ENCODE measurements at places on chromosomes 3 and 15.

GRCh38 chr3:140430494-140430893, 247.4 kb upstream of the TRIM42 start:
- DNase-seq = no peak

- DNase-seq = no peak
Observed at GRCh38 chr3:100650651-100651619, 41.5 kb downstream of the ADGRG7 start.

- peak; percentile 72 for DNase-seq
Observed at GRCh38 chr3:197029511-197030167, at the start of gene MELTF. TSS of gene MELTF (minus strand) at chr3:197029817. CDS start at chr3:197029702, 115 bp downstream.

- DNase-seq = no peak
Observed at GRCh38 chr3:170909129-170909903, 879 bp upstream of the EIF5A2 start.

GRCh38 chr3:21644268-21644667, 106.7 kb downstream of the ZNF385D start:
- DNase-seq = no peak

DNA sequence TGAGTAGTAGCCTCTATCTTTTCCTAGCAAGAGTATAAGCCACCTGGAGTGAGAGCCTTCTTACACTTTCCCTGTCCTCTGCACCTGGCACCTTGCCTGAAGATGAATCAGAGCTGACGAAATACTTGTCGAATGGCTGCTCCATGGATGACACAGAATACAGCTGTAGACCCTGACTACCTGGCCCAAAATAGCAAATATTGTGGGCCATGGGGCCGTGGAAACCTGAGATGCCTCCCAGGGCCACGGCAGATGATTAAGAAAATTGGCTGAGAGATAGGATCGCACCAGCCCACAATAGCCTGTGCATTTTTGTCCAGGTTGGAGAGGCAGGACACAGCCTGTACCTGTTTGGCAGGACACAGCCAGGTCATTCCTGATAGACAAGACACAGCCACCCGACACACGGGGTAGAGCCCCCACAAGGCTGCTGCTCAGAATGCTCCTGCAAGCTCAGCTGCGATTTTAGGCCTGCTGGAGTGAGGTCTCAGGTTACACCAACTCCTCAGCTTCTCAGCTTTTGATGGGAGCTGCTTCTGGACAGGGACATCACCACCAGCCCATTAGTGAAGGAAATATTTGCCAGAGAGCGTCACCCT, 22.9 kb upstream of the TPM1 start:
- no peak for DNase-seq

GRCh38 chr3:190435618-190436017, 14.1 kb downstream of the TMEM207 start:
- no peak for DNase-seq

- no peak for DNase-seq
Observed at GRCh38 chr3:84885199-84885882, 73.4 kb upstream of the CADM2 start.

DNA sequence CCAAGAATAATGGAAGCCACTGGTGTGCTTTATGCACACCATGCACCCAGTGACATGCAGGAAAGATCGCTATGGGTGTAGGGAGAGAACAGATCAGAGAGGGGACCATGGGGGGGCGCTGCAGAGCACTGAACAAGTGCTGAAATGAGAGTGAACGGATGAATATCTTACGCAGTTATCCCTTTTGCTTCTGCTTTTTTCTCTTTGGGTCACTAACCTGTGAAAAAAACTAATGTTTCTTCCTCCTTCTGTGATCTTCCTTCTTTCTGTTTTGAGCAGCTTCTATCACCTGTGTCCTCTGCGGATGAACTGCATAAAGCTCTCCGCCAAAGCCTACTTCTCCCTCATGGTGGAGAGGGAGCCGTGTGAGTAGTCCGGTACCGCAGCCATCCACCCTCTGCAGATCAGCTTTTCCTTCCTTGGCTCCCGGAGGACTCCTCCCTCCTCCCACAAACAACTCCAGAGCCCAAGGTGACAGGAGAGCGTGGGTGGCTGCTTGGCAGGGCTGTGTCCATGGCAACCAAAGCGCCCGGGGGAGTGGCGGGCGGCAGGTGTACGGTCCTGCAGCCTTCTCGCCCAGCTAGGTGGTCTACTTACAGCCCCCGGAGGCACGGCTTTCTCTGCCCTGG, 106.2 kb downstream of the DGKG start:
- peak; percentile 43 for DNase-seq

Measured in NCI-H2107 (cell line).